Hematopoietic multipotent progenitor cell treated with erythropoietin and hydrocortisone succinate and interleukin-3 and kit ligand, for 15 days (in vitro differentiated cells): ENCODE measurements at places on chromosomes 3 and 15.
A peak's percentile ranks its signal among the peaks of the same experiment; 100 is the strongest.

- DNase-seq: no peak
Observed at GRCh38 chr3:46538803-46539442, 27.2 kb downstream of the LRRC2 start.

- no peak for DNase-seq
Observed at GRCh38 chr3:95341314-95341713, 1278.5 kb downstream of the NSUN3 start.

DNA sequence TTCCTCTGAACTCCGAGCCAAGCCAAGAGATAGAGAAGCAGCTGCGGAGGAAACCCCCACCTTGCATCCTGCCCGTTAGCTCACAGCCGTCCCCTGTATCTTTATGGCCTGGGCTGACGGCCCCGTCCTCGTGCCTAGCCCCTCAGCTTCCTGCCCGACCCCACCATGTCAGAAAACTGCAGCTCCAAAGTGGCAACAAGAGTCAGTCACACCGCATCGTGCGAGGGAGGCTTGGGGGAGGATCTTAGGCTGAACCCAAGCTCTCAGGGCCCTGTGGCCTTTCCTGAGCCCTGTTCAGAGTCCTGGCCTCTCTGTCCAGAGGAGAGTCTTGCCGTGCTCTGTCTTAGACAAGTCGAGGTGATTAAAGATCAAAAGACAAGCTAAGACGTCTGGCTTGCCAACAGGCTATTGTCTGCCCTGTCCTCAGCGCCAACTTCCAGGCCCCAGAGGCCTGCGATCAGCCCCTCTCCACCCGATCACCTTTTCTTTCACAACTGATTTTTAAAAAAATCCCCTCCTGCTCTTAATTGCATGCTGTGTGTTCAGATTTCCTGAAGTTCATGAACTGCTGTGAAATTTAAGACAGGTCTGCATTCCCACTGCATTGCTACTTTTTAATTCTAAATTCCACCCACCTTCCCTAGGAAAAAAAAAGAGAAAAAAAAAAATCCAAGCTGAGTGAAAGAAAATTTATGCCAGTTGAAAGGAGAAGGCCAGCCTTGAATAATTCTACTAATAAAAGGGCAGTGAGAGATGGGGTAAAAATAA is 89.7 kb upstream of the WNT5A start:
- DNase-seq: no peak

- no peak for DNase-seq
Observed at GRCh38 chr3:142232340-142232739, 7.0 kb upstream of the GK5 start.

DNA sequence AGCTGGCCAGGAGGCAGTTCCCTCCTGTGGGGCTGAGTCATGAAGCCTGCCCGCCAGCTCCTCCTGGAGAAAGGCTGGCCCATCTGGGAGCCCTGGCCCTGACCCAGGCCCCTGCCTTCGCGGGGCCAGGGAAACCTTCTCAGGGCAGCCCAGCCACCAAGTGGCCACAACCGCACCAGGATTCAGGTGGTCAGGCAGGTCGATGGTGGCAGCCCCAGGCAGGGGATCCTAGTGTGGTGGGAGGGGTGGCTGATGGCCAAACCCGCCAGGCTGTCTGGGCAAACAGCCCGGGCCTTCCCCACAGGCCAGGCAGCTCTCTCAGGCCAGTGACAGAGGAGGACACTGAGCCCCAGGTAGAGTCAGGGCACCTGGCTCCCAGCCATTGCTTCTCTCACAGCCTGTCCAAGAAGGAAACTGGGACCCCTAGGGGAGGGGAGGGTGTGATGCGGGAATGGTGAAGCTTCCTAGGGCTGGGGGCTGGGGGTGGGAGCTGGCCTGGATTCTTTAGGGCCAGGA is 1.2 kb downstream of the TWF2 start:
- DNase-seq: no peak

DNA sequence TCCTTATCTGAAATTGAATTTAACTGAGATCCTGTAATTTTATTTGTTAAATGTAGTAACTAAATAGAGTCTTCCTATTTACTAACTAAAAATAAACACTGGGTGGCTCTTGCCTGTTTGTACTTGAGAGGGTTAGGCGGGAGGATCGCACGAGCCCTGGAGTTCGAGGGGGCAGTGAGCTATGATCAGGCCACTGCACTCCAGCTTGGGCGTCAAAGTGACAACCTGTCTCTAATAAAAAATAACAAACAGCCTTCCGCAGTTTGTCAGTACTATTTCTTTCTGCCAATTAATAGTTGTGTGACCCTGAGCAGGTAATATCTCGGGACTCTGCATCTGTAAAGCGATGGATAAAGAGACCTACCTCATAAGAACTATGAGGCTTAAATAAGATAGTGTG is 768 bp upstream of the PDE12 start:
- peak; percentile 16 for DNase-seq

DNA sequence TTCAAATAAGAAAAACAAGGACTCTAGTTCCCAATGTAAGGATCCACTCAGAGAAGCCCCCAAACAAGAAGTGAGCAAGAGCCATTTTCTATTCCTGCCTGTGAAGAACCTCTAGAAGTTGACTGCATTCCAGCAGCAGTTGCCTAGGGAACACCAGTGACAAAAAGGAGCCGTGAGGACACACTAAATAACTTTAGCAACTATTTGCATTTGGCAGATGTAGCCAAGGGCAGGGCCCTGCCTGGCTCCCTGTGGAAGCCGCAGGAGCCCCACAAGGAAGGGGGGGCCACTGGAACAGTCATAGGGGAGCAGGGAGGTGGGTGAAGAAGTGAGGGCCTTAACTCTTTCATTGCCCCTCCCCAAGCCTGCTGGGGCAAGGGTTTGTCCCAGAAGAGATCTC is 470.2 kb upstream of the PROK2 start:
- DNase-seq: no peak

- DNase-seq: no peak
Observed at GRCh38 chr15:68791431-68792283, 29.0 kb downstream of the ANP32A start.

DNA sequence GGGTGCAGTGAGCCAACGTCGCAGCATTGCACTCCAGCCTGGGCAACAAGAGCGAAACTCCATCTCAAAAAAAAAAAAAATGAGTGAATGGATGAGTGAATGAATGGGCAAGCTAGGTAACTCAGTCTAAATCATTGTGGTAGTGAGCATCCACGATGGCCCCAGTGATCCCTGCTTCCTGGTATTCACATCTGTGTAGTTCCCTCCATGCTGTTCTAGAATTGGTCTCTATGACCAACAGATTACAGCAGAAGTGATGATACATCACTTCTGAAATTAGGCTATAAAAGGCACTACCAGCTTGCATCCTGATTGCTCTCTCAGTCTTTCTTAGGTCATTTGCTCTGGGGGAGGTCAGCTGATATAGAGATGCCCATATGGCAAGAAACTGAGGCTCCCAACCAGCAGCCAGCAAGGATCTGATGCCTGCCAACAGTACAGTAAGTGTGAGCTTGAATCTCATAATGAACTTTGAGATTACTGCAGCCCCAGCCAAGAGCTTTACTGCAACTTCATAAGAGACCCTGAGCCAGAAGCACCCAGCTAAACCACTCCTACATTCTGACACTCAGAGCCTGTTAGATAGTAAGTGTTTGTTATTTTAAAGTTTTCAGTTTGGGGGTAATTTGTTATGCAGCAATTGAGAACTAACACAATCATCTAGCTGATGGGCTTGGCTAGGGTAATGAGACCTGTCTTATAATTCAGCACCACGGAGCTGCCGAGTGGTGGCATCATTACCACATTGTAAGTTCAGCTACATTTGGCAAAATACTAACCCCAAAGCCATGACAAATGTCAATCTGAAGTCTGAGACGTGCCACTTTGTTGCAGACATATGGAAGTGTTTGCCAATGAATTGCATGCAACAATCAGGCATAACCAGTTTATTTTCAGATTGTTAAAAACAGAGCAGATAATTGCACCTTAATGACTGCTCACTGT is 53.0 kb downstream of the KLHL6 start:
- no peak for DNase-seq

DNA sequence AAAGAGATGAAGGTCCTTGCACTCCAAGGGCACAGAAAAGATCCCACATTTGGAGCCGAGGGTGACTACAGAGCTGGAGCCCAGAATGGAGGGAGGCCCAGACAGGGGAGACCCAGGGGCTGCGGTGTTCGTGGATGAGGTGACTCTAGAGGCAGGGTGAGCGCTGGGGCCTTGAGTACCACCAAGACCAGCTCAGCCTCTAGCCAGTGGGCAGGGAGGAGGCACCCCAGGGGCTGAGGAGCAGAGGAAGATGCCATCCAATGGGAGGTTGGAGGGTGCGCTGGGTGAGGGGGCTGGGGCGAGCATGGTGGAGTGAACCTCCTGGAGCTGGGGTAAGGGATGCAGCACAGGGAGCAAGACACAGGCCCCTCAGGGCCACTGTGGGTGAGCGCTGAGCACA is 13.3 kb downstream of the RRP9 start:
- no peak for DNase-seq

DNA sequence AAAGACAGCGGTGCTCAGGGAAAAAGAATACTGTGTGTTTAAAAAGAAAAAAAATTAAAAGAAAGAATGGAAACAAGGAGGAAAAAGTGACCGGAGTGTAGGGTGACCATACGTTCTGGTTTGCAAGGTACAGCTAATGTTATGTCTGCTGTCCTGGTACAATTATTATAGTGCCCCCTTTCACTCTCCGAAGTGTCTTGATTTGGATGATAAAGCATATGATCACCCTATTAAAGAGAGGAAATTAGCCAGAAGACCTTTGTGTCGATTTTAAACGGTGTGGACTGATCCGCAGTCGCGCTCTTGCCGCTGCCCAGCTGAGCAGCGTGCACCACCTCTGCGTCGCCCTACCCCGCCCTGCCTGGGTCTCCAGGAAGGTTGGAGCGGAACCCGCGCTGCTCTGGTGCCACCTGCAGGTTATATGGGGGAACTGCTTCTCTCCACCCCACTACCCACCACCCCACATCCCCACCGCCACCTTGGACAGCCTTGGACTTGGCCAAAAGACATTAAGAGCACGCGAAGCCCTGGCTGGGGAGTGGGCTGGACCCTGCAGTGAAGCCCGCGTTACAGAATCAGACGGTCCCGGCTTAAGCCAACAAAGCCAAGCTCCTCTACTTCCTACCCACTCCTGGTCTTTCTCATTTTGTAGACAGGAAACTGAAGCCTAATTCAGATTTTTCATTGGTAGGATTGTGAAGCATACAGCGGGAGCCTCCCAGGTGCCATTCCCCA is 41.2 kb upstream of the UBE2Q2 start:
- DNase-seq: peak; percentile 76

- DNase-seq: no peak
Observed at GRCh38 chr3:154086286-154086685, 34.9 kb upstream of the ARHGEF26 start.

DNA sequence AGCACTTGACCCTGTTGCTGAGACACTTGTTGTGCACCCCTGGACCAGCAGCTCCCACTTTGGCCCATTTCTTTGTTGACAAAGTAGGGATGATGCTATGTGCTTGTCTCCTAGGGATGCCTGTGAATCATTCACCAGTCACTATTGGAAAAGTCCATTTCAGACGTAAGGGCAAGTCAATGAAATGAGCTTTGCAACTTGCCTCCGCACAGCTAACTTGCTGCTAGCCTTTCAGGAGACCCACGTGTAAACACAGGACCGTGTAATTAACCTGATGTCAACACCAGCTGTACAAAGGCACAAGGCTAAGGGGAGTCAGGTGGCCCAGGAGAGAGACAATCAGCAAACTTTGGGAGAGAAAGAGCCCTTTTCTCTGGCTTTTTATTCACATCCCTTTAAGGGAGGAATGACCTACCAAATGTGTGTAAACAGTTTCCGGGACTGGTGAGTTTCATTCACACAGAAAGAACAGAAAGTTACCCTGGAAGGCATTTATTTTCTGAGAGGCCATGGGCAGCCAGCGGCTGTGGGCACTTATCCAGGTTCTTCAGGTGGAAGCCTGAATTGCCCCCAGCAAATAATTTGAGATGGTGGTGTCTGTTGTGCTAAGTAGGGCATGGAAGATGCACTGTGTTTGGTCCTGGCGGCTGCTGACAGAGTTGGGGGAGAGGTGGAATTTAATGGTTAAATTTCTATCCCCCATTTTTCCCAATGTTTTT is 54.0 kb downstream of the TIPARP start:
- DNase-seq: no peak

DNA sequence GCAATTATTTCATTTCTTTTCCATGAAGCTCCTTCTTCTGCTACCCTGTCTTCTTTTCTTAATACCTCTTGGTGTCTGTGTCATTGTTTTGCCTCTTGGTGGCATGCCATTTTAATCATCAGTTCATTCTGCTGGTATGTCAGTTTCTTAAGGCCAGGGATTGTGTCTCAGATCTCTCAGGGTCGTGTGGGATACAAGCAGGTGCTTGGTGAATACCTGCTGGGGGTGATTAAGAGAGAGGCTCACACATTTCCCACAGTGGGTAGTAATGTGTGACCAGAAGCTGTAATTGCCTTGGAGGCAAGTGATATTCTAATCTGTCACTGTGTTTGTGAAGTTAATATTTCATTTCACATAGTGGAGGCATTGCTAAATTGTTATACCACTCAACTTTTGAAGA is 361.4 kb upstream of the TRIM42 start:
- DNase-seq: no peak
